ENCODE measurements at places on chromosomes 3 and 15.

DNA sequence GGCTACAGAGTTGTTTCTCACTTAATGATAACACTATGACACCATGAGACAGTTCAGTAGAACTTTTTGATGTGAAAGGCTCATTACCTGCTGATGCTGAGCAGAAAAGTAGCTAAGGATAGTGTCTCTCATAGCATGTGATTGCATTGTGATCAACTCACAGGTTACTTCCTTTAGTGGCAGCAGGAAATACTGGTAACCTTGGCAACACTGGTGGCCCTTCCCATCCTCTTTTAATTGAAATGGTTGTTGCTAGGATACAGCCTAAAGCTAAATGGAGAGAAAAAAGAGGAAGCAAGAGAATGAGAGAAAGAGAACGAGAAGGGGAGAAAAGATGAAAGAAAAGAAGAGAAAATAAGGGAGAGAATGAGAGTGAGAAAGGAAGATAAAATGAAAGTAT is 204.7 kb upstream of the GAP43 start:
- DNase-seq, result no peak

DNA sequence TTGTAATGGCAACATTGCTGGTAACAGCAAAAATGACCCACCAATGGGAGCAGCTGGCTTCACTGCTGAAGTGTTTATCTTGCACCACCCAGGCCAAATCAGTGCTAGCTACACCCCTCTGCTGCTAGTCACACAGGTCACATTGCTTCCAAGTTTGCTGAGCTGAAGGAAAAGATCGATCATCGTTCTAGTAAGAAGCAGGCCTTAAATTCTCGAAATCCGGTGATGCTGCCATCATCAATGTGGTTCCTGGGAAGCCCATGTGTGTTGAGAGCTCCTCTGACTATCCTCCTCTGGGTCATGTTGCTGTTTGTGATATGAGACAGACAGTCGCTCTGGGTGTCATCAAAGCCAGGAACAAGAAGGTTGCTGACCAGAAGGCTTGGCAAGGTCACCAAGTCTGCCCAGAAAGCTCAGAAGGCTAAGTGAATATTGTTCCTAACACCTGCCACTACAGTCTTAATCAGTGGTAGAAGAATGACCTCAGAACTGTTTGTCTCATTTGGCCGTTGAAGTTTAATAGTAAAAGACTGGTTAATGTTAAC is 21.2 kb downstream of the TM4SF4 start:
- no peak for DNase-seq

DNA sequence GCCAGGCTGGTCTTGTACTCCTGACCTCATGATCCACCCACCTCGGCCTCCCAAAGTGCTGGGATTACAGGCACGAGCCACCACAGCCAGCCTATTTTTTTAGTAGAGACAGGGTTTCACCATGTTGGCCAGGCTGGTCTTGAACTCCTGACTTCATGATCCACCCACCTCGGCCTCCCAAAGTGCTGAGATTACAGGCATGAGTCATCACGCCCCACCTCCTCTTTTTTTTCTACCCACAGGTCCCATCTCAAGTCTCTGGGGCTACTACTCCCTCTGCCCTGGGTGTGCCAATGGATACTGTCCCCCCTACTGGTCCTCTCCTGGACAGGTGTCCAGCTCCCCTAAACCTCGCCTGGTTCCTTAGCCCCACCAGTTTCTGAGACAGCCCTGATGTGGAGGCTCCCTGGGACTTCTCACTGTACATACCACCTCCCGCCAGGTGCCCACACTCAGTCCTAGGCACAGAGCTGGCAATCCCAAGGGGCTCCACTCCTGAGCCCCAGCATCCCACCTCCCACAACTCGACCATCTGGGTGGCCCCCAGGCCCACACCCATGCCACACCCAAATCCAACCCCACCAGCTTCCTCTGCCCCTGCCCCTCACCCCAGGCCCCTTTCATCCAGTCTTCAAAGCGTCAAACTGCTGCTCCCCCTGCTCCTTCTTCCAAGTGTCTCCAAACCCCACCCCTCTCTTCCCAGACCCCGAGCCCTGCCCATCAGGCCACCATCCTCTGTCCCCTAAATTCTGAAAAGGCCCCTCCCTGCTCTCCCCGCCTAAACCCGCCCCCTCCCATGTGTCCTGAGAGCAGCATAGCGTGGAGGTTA is 13.1 kb upstream of the CYP11A1 start:
- no peak for DNase-seq

DNA sequence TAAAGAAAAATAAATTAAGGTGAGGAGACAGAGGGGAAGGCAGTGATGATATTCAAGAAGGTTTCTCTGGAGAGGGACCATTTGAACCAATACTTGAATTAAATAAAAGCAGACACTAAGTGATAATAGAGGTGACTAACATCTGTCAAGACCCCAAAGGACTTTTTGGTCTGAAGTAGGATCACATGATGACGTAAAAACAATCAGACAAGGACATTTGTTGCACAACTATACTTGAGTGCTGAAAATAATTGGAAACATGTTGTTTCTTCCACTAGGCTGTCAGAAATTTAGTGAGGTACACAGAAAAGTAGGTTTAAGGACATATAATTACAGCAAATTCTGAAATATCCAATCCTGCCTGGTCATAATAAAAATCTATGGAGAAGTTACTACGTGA is 179.5 kb downstream of the WNT5A start:
- no peak for DNase-seq

DNA sequence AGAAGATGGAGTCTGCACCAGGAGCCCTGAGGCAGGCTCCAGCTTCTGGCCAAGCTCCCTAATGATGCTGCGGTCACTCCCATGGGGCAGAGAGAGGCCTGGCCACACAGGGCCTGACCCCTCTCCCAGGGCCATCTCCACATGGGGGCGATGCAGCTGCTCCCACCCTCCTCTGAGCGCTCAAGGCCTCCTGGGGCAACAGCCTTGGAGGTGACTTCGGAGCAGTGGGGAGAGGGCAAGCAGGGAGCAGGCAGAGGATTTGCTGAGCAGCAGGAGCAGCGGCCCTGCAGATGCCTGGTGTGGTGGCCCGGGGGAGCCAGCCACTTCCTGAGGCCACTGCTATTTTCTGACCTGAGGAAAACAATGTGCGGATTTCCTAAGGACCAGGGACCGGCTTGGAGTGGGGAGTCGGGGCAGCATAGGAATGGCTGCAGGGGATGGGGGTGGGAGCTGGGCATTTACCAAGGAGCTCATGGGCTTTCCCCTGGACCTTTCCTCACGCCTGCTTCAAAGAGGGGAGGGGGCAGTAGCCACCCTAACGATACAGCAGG is 81.6 kb upstream of the RPL32 start:
- DNase-seq, result no peak

DNA sequence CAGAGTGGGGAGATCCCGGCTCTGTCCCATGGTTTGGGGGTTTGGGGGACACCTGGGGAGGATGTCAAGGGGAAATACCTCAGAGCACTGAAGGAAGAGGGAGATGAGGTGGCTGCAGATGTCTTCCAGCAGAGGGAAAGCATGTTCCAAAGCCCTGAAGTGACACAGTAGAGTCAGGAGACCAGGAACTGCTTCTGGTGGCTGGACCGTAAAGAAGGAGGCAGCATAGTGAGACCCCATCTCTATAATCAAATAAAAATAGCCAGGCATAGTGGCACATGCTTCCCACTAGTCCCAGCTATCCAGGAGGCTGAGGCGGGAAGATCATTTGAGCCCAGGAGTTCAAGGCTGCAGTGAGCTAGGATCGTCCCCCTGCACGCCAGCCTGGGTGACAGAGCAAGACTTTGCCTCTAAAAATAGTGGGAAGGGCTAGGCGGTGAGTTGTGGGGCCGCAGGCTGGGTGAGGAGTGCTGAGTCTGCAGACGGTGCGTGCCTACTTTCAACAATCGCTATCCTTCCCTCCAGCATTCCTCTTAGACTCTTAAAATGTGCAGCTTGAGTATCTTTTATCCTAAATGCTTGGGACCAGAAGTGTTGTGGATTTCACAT is 26.2 kb downstream of the HES1 start:
- no peak for DNase-seq

DNA sequence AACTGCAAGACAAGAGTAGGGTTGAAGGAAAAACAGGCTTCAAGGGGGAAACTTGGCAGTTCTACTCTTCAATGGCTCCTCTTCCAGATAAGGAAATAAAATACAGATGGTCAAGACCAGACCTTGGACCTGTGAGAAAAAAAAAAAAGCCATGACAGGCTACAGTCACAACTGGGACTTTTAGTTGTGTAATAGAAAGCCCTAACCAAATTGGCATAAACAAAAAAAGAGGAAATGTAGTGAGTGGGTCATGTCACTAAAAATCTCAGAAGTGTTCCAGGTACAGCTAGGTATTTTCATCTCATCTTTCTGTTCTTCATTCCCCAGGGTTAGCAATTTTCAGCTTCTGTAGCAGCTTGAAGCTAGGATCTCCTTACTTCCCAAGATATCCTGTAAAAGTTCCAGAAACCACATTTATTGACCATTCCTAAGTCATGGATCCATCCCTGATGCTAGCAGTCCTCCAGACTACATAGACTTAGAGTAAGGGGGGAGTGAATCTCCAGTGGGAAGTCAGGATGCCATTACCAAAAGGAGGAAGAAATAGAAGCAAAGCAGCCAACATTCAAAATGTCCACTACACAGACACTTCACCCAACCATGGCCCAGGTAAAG is 61.0 kb upstream of the CSTA start:
- no peak for DNase-seq

GRCh38 chr3:62134061-62134496 is 239.3 kb downstream of the FEZF2 start:
- DNase-seq, result no peak

GRCh38 chr3:16460886-16461285 is 52.6 kb downstream of the RFTN1 start:
- DNase-seq, result no peak

DNA sequence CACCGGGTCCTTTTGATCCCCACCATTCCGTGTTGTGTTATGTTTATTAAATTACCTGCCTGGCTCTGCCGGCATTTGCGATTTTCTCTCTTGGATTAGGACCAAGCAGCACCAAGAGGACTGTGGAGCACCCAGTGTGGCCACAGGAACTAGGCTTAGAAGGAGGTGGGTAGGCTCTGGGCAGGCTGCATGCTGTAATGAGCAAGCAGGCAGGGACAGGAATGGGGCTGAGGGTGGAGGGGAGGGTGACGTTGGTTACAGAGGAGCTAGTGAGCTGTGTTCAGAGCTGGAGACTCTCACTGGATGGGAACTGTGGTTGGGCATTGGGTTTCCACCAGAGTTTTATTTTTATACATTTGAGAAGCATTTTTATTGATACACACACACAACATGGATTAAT is 7.9 kb upstream of the SCN5A start:
- no peak for DNase-seq

DNA sequence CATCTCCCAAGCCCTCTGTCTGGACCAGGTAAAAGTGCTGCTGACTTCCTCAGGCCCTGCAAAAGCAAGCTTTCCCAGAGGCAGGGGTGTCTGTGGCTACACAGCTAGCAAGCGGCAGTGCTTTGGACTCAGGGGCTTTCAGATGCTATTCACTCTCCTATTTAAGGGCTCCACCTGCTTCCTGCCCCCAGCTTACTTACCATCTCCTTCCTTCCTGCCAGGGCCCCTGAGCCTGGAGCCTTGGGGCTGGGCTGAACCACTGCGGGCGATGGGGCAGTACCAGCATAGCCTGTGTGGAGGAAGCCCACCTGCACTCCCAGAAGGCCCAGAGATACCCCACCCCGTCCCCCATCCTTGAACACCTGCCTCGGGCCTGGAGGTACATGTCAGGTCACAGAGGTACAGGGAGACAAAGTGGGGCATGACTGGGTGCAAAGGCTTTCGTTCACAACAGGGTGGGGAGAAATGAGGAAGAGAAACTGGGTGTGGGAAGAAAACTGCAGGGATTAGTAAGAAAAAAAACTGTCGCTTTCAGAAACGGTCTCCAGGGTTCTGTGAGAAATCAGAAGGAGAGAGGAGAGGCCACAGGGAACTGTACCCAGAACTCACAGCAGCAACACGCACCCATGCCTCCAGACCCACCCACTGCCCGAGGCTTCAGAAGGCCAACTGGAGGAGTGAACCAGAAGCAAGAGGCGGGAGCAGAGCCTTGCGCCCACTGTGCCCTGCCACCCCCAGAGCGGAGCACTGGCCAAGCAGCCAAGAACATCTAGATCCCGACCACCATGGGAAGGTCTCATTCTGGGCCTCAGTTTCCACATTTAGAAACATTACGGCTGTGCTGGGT is 49.5 kb downstream of the CCDC12 start:
- DNase-seq, result no peak

DNA sequence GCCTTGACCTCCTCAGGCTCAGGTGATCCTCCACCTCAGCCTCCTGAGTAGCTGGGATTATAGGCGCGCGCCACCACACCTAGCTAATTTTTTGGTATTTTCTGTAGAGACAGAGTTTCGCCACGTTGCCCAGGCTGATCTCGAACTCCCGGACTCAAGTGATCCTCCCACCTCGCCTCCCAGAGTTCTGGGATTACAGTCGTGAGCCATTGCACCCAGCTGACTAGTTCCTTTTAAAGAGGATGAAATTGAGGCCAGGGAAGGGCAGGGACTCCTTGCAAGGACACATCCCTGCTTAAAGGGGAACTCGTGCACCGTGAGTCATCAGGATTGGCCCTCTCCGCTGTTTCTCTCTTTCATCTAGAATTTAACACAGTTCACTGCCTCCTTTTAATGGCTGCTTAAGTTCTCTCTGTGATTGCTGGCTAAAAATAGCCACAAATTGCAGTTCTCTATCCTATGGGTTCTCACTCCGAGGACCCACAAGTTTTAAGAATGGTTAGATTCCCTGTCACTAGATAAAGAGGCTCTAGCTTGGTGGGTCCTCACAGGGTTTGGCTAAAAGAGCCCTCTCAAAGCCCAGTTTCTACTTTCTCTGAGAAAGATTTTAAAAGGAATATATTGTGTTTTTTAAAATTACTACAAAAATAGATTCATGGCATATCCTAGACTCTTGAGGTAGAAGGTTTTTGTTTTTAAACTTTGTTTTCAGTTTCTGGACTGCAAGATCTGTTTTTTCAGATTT is 1.4 kb downstream of the CRTAP start:
- DNase-seq, result no peak

All from T-helper 1 cell (primary cell).